ENCODE measurements at places on chromosomes 6 and 20.

GRCh38 chr6:25956226-25956625 lies 6.4 kb upstream of the TRIM38 start:
- no peak for DNase-seq

GRCh38 chr20:16284385-16285100 lies 288.7 kb downstream of the KIF16B start:
- no peak for DNase-seq

DNA sequence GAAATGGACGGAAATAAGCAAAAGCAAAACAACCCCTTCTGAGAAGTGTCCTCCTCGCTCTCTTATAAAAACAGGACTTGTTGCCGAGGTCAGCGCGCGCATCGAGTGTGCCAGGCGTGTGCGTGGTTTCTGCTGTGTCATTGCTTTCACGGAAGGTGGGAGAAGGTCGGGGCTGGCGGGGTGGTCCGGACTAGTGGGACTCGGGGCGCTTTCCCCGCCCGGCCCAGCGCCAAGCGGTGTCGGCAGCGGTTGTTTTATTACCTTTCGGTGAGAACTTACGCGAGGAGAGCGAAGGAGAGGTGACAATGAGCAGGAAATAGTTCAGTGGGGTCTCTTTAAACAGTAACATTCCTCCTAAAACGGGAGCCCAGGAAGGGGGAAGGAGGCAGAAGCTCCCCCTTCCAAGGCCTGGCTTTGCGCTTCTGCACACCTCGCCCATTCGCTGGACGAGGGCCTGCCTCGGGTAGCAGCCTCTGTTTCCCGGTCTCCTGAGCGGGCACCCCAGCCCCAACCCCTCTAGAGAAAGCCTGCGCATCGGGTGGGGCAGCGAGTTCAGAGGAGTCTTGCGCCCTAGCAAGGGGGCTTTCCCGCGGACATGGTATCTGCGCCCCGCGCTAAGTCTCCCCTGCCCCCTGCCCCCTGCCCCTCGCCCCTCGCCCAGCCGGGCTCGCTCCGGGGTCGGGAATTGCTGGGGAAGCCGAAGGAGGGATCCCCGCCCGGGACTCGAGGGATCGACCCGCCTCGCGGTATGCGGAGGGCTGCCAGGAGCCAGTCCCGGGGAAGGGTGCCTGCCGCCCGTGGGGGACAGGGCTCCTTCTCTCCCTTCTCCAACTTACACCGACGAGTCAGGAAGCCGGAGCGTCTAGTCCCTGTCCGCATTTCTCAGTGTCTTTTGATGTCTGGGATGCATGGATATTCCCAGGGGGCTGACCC lies 1.2 kb upstream of the TBXT start:
- DNase-seq = no peak

DNA sequence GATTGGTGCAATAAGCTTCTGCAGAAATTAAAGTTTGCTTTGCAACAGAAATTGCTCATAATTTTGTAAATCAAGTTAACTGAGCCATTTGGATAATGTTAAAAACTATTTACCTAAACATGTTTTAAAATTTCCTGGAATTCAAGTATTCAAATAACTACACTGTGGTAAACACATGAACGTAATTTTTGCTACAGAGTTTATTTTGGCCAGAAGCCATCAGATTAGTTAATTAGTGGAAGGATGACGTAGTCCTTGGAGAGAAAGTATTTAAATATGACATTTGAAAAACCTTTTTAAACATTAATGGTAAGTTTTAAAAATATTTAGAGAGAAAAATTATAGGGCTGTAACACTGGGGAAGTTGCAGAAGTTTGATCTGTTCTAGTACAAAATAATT lies 121.2 kb upstream of the UST start:
- no peak for DNase-seq

- DNase-seq = no peak
Measured at GRCh38 chr20:37315021-37315451, 25.6 kb downstream of the MANBAL start.

DNA sequence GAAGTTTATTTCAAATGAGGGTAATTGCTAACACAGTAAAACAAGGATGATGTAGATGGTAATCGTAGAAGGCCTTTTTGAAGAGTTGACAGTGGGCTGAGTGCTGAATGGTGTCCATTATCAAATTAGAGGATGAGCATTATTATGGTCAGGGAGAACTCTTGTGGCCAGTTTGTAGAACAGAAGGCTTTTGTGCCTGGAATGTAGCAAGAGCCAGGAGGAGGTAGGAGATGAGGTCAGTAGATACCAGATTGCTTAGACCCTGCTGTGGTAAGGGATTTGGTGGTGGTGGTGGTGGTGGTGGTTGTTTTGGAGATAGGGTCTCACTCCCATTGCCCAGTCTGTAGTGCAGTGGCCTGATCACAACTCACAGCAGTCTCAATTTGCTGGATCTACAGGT lies 6.2 kb downstream of the CSE1L start:
- DNase-seq = no peak

- no peak for DNase-seq
Measured at GRCh38 chr6:168371185-168371584, 51.6 kb upstream of the DACT2 start.

DNA sequence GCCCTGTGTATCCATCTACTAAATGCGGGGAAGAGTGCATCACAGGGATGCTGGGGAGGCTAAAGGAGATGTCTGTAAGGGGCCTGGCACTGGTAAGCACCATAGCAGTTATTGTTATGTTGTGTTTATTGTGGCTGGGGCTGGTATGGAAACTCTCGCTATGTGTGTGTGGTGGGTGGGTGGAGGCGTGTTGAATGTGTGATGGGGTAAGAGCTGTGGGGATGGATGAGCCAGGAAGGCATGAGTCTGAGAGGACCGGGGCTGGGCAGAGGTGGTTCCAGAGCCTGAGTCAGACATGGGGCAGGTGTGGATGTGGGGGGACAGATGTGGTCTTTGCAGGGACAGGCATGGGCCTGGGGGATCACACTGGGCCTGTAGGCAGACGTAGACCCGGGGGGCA lies 88.1 kb downstream of the GRM4 start:
- DNase-seq = no peak

DNA sequence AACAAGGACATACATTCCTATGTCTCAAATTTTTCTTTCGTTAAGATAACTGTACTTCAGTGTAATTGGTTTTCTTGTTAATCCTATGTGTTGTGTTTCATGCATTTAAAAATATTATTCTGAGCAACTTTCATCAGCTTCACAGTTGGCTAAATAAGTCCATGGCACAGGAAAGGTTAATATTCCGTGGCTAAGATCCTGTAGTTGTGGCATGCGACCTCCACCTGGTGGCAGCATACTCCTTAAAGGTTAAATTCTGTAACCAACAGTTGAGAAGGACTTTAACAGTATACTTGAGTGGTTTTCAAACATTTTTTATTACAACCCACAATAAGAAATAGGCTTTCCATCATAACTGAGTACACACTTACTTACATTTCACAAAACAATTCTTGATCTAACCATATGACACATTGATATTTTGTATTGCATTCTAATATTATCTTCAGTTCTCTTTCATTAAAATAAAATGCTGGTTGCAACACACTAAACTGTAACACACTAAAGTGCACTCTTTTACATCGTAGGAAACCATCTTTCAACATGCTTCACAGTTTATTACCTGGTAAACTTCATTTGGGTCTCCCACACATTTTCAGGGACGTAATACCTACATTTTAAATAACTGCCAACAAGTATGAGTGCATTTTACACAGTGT lies 118.3 kb downstream of the SLX4IP start:
- DNase-seq = no peak

GRCh38 chr6:3239110-3239830 lies 11.8 kb upstream of the TUBB2B start:
- no peak for DNase-seq

DNA sequence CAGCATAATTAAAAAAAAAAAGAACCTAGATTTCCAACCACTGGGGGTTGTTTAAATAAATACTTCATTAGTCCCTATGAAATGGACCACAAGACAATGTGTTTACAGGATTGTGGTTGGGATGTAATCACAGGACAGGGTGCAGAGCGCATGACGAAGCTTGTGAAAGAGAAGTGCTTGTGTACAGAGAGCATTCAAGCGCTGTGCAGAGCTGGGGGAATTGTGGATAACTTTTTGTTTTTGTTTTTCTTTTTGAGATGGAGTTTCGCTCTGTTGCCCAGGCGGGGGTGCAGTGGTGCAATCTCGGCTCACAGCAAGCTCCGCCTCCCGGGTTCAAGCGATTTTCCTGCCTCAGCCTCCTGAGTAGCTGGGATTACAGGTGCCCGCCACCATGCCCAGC lies 22.3 kb downstream of the LAMA5 start:
- no peak for DNase-seq

- no peak for DNase-seq
Measured at GRCh38 chr20:10603971-10604864, 69.6 kb downstream of the JAG1 start.

Data from activated gamma-delta T cell (primary cell).